ENCODE measurements at places on chromosomes 4 and X.
A peak's percentile ranks its signal among the peaks of the same experiment; 100 is the strongest.

- DNase-seq: no peak
These were observed 28.0 kb upstream of the PACRGL start for GRCh38 chr4:20672262-20672661.

GRCh38 chr4:148443512-148444295 is 1.5 kb upstream of the NR3C2 start:
- no peak for DNase-seq

DNA sequence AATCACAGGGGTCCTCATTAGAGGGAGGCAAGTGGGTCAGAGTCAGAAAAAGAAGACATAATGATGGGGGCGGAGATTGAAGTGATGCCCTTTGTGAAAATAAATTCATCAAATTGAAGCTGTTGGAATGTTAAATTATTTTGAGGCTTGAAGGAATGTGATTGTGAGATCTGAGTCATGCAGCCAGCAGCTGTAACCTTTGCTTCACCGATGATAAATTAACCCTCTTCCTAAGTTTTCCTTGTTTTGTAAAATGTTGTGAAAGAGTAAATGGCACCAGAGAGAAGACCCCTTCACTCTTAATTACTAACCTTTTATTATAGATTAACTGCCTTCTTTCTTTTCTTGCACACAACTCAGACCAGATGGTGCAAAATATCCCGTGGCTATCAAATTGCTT is 47.7 kb upstream of the FAM9A start:
- DNase-seq: peak; percentile 14

DNA sequence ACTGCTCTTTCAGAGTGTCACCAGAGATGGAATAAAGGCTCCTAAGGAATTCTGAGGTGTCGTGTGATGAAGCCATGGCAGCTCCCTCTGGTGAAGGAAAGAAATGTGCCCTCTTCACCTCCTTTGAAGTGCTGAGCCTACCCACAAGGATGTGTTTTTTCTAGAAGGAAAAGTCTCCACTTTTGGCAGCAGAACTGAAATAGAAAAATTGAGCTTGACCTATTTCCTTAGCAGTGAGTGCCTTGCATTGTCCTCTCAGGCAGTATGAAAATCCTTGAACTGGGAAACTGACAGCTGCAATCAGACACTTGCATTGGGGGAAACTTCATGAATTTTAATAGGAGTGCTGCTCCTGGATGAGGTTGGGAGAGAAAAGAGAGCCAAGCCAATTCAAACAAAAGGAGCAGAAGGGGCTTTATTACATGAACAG is 95.2 kb downstream of the DCLK2 start:
- DNase-seq: no peak

- DNase-seq: no peak
These were observed 1345.5 kb downstream of the TECRL start for GRCh38 chr4:63063760-63064159.

DNA sequence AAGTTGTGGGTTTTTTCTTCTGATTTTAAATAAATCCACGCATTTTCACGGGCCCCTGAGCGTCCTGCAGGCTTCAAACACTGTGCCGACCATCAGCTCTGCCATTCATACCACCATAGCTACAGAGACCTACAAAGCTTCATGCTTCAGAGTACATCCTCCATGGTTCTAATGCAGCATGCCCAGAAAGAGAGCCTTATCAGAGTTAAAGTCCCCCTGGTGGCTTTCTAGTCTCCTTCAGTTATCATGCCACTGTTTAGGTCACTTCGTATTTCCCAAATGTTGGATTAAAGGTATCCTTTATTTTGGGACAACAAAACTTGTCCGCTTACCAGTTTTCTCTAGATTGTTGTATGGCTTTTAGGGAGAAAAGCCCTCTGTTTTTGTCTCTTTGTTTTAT is 66.7 kb upstream of the VCX2 start:
- no peak for DNase-seq

DNA sequence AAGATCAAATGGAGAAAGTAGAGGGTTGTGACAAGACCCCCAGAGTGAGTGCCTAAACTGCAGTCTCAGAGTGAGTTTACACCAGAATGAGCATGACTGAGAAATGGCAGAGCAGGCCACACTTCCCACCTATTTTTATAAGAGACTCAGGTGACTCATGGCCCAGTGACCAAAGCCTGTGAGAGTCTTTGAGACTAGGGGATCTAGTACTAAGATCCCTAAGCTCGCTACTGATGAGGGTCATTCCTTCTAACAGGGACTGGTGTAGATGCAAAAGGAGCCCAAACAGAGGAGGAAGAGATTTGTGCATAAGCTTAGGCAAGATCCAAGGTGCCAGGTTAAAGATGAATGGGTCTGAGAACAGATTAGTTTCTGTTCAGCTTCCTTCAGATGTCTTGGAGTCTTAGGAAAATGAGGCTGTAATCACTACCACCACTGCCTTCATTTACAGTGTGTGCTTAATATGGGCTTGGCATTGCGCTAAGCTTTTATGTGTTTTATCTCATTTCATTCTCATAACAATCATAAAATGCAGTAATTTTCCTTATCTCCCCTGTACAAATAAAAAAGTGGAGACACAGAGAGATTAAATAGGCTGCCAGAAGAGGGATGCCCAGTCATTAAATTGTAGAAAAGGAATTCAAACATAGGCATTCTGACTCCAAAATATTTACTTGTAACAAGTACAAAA is 62.8 kb downstream of the RWDD4 start:
- no peak for DNase-seq

- no peak for DNase-seq
These were observed 39.7 kb downstream of the LGI2 start for GRCh38 chr4:24991015-24991414.

DNA sequence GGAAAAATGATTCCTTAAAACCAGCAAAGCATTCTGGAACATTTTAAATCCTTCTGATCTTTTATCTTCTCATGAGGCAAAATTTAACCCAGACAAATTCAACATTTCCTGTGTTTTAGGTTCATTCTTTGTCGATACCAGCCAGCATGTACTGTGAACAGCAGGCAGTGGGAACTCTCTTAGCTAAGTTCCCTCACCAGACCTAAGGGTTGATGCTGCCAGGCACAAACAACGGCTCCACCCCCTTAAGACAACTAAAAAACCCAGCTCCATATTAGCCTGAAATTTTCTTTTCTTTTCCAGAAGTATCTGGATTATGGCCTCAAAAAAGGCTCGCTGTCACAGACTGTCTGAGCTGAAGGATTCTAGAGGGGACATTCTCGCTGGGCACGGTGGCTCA is 2.4 kb upstream of the RBM47 start:
- no peak for DNase-seq

DNA sequence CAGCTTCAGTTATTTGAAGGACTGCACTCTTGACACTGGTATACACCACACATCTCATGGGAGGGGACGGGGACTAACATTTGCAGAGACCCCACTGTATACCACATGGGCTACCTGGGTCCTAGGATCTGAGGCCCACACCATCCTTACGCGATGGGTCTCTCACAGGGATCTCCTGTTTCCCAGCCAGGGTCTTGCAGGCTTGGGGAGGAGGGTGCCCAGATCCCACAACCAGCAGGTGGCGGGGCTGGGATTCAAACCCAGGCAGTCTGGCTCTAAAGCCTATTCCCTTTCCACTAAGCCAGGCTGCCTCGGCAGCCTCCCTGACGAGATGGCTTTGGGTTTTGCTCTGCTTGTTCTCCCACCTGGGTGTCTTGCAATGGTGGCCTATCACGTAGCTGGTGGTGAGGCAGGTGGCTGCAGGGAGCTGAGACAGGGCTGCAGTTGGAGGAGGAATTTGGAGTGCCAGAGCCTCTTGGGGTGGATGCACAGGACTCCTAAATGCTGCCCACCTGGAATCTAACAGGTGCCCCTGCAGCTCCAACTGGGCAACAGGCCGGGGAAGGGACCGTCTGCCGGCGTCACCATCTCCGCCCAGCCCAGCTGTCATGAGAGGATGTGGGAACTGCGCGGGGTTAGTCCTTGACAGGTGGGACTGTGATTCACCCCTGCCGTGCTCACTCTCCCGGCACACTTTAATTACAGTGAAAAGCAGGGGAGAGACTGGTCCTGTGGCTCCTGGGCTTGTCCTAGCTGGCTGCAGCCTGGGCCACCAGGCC is 110.7 kb downstream of the PSAPL1 start:
- DNase-seq: peak; percentile 35

GRCh38 chr4:122988696-122989095 is 66.3 kb upstream of the NUDT6 start:
- no peak for DNase-seq

- no peak for DNase-seq
These were observed 62.6 kb downstream of the PKD2 start for GRCh38 chr4:88070031-88070430.

DNA sequence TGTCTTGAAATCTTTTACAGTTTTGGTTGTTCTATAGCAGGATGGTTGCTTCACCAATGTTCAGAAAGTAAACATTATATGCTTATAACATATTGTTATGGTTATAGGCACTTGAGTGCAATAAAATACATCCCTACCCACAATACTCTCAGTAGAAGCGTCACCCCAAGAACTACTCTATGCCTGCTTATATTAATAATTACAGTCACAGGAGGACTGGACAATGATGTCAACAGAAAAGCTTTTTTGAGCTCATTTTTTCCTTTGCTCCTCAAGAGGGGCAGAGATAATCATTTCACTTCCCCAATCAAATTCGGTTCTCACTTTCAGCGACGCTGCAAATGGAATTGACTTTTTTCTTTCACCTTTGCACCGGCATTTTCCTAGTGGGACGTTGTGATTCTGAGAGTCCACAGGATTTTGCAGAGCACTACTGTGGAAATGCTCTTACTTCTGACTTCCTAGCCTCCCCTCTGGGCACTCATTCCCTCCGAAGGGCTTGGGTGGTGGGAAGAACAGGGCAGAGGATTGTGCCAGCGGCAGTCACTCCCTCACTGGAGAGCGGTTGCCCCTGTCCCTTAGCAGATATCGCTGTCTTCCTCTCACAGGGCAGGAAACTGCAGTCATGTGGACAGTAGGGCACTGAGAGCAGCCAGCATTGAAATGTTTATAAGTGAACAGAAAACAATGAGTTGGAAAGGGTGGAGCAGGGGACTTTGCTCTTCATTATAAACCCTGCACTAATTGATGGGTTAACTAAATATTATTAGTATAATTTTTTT is 24.9 kb upstream of the SGMS2 start:
- no peak for DNase-seq

DNA sequence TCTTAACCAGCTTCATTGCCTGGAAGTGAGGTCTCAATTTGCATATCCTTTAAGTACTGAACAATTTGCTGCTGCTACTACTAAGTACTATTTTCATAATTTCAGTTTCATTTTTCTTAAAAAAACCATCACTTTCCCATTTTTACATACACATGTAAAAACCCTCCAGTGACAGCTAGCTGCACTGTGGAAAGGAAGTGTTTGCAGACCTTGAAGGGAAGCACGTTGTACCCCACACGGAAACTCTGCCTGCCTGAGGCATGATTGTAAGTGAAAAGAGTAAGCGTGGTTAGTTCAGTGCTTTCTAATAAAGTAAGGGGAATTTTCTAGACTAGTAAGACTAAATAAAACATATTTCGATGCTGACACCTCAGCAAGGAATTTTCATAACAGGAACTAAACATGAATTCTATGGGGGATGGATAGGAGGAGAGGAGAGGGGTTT is 103.6 kb downstream of the RAPGEF2 start:
- DNase-seq: no peak

GRCh38 chr4:64857815-64858214 is 448.6 kb upstream of the TECRL start:
- no peak for DNase-seq

DNA sequence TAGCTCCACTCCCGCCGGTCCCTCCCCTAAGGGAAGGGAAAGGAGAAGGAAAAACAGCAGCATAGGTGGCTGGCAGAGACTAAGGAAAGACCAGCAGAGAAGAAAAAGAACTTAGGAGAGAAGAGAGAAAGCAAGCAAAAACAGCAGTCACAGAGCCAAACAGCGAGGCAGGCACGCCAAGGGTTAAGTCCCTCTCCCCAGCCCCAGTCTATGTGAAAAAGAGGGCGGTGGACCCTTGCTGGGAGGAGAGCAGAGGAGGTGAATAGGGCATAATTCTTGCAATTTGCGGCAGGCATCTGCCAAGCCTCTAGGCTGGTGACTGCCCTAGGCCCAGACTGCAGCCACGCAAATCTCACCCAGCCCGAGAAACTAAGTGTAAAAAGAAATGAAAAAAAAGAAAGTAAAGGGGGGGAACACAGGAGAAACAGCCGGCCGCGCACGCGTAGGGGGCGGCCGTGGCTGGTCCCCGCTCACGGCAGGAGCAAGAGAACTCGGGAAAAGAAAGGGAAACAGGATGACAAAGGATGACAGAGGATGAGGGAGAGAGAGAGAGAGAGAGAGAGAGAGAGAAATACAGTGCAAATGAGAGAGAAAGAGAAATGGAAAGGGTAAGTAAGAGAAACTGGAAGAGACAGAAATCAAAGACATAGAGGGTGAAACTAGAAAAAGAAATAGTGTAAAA is 48.6 kb downstream of the MAGEA9 start:
- DNase-seq: peak; percentile 41

DNA sequence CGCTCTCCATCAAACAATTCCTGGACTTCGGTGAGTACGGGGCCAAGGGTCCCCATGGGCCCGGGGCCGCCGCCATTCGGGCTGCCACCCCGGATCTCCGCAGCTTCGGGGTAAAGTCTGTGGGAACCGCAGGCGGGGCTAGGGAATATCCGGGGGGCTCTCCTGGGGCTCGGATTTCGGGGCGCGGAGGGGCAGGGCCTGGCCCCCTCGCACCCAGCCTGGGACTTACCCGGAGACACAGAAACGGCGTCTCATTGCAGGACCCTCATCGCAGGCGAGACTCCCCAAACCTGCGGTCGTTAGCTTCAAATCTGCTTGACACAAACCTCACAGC is 413 bp downstream of the PDK3 start:
- DNase-seq: no peak

DNA sequence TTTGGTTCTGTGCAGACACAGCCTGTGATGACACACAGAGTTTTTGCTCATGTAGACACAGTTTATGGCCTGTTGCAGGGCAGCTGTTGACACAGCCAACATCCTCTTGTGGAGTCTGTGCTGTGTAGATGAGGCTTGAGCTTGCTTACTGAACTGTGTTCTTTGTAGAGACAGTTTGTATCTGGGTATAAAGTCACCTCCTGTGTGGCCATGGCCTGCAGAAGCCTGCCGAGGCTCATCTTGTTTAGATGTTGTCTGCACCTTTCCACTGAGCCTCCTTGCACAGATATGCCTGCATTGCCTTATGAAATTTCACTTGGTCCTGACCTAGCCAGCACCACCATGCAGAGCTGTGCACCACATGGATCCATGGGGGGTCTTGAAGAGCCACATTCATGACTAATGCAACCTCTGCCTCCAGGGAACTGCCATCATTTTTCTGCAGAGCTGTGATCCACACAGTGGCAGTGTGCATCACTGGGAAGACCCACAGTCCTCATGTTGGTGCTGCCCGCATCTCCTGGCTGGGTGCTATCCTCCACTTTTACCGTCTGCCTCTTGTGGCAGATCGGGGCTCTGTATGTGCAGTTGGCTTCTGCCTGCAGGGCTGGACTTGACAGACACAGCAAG is 198.0 kb upstream of the MAMLD1 start:
- DNase-seq: no peak

DNA sequence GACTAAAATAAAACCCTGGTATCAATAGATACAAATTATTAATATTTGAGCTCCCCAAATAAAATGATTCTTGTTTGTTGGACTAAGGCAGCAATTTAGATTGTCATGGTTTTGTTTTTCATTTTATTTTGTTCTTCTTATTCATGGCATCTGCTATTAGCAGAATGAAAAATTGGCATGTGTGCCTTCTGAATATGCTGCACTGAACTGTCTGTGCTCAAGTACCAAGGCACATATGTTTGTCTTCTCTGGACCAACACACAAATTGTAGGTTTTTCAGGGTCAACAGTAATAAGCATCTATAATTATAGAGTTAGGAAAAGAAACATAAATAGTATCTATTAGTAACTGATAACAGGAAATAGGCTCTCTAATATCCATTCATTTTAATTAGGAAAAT is 121.1 kb downstream of the BANK1 start:
- DNase-seq: no peak
